ENCODE measurements at places on chromosomes 2 and 18. TPM values are rescaled to one million over a fixed set of nuclear protein-coding genes. Genes with fewer than 3 reads are reported as not detected.

RGPD4 gene
- total RNA-seq, result 0.07 TPM

CCDC68 gene
- total RNA-seq, result not detected

CCDC85A gene
- total RNA-seq, result not detected

ACKR3 gene
- 0.45 TPM for total RNA-seq

FAM110C gene
- 0.10 TPM for total RNA-seq

TMEM200C gene
- not detected for total RNA-seq

MLPH gene
- not detected for total RNA-seq

HNMT gene
- not detected for total RNA-seq

ATP8B1 gene
- not detected for total RNA-seq

ZNF512 gene
- 35.8 TPM for total RNA-seq

SKOR2 gene
- total RNA-seq, result not detected

GNLY gene
- total RNA-seq, result 2.6 TPM
